Stimulated activated CD4-positive, alpha-beta T cell treated with anti-CD3 and anti-CD28 coated beads, Interleukin-12 subunit alpha, Interleukin-12 subunit beta, amount 100 ng/mL, for 4 hours (primary cell): ENCODE measurements at places on chromosomes 3 and 15.

DNA sequence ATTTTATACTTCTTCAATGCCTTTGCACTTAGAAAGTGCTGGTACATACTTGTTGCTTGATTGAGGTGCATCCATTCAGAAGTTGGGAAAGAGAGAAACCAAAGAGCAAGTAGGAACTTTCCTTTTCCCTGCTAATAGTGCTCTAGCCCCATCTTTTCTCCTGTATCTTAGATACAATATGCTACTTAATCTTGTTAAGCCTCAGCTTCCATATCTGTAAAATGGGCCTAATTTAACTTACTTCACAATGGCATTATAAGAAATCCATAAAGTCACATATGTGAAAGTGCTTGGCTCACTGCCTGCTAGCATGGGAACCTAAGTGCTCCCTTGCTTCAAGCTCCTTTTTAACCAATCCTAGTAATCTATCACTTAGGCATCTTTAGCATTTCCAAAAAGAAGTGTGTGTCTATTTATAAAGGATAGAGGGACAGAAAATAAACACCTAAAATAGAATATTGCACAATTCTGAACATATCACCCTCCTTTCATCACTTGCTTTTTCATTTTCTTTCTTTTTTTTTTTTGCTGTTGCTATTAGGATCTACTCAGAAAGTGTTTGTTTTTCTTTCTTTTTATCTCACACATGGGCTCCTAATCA is 28.1 kb downstream of the KCNAB1 start:
- no peak for DNase-seq

- no peak for DNase-seq
Observed at GRCh38 chr15:39621976-39622375, 41.1 kb downstream of the THBS1 start.

DNA sequence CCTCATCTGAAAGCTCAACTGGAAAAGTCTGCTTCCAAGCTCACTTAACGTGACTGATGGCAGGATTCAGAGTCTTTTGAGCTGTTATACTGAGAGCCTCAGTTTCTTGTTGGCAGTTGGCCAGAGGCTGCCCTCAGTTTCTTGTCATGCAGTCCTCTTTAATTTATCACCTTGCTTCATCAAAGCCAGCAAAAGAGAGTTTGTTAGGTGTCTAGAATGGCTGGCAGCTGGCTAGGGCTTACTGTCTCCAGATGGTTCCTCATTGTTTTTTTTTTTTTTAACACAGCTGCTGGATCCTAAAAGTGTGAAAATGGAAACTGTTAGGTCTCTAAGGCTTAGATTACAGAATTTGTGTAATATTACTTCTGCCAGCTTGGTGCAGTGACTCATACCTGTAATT is 310.6 kb downstream of the PDCD6IP start:
- DNase-seq = no peak

GRCh38 chr15:58839485-58839884 is 68.4 kb downstream of the MINDY2 start:
- no peak for DNase-seq
